B cell (primary cell): ENCODE measurements at places on chromosomes 1 and 21. TPM values are rescaled to one million over a fixed set of nuclear protein-coding genes. Genes with fewer than 3 reads are reported as not detected.

DNA sequence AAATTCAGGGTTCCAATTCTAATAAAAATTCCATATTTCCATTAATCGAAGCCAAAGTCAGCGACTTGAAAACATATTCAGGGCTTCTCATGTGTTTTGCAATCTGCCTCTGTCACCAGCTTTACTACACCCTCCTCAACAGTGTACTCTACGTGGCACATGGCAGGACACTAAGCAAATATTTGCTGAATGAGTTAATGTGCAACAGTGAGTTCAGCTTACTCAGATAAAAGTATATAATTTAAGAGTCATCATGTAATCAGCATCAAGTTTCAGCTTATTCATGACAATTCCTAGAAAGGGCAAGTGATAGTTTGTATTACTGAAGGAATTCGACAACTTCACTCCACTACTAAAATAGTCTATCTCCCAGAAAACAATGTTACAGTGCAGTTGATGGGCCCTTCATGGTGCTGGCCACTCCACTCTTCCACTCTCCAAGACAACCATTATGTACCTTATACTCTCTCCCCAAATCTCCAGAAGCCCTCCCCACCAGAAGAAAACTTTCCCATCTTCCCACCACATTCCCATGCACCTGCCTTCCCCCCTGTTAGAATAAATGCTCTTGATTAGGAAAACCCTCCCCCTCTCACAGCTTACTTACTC lies 97.3 kb downstream of the TTLL7 start:
- DNase-seq = no peak

DNA sequence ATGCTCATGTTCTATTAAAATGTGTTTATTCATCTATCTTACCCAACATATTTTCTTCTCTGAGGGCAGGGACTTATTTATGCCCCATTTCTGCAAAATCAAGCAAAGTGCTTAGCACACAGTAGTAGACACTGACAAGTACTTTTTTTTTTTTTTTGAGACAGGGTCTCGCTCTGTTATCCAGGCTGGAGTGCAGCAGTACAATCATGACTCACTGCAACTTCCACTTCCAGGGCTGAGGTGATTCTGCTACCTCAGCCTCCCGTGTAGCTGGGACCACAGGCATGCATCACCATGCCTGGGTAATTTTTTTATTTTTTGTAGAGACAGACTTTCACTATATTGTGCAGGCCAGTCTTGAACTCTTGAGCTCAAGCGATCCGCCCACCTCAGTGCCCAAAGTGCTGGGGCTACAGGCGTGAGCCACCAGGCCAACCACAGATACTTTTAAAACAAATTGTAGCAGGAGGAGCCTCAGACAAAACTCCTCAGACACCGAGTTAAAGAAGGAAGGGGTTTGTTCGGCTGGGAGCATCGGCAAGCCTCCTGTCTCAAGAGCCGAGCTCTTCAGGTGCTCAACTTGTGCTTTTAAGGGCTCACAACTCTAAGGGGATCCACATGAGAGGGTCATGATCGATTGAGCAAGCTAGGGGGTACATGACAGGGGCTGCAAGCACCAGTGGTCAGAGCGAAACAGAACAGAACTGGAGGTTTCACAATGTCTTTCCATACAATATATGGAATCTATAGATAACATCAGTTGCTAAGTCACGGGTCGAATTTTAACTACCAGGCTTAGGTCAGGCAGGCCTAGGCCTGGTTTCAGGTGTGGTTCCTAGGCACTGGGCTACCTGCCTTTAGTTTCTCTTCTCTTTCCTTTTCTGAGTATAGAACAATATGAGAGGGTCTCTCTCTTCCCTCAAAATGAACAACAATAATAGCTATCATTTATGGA lies 5.7 kb upstream of the TMEM167B start:
- no peak for DNase-seq

GRCh38 chr1:166488327-166488726 lies 321.5 kb upstream of the FAM78B start:
- no peak for DNase-seq

DNA sequence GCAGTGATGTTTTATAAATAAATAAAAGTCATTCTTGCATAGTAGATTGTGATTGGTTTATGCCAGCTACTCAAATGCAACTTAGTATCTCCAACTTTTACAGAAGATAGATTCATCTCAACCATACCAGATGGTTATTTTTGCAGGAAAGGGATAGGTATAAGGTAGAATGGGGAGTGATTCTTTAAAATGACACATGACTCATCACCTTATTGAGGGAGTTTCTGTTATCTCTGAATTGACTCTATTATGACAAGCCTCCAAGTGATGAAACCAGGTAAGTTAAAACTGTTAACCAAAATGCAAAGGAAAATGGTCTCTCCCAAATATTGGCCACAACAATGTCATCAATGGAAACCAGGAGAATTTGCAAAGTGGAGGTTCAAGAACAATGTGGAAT lies 54.5 kb downstream of the PTPRC start:
- DNase-seq = no peak

- no peak for DNase-seq
These were observed 5.1 kb downstream of the AGRN start for GRCh38 chr1:1024771-1025699.

- no peak for DNase-seq
These were observed 16.2 kb upstream of the MYOG start for GRCh38 chr1:203101813-203102634.

DNA sequence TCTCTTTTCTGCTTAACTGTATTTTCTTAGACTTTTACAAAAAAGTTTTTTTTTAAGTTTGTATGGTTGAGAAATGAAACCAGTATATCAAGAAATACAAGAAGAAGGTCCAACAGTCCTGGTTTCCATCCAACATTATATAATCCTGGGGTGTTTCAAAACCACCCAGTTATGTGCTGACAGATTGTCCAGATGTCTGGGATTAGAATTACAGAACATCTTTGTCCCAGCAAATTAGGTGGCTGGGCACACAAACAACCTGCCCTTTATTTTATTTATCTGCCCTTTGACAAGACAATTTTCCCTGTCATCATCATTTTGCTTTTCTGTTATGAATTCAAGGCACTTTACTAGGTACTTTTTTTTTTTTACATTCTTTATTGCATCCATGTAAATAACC lies 622.1 kb downstream of the PLPP3 start:
- DNase-seq = no peak

- DNase-seq = no peak
These were observed 122.3 kb upstream of the SLC44A3 start for GRCh38 chr1:94697839-94698238.

PRKAA2 gene
- total RNA-seq = not detected in 2 replicates

CKS1B gene
- 16.8 and 17.5 TPM in 2 replicates for total RNA-seq

AMPD1 gene
- total RNA-seq = not detected in 2 replicates

WASF2 gene
- total RNA-seq = 166 and 169 TPM in 2 replicates

RXRG gene
- not detected in 2 replicates for total RNA-seq
